ENCODE measurements at places on chromosomes 4 and X.

DNA sequence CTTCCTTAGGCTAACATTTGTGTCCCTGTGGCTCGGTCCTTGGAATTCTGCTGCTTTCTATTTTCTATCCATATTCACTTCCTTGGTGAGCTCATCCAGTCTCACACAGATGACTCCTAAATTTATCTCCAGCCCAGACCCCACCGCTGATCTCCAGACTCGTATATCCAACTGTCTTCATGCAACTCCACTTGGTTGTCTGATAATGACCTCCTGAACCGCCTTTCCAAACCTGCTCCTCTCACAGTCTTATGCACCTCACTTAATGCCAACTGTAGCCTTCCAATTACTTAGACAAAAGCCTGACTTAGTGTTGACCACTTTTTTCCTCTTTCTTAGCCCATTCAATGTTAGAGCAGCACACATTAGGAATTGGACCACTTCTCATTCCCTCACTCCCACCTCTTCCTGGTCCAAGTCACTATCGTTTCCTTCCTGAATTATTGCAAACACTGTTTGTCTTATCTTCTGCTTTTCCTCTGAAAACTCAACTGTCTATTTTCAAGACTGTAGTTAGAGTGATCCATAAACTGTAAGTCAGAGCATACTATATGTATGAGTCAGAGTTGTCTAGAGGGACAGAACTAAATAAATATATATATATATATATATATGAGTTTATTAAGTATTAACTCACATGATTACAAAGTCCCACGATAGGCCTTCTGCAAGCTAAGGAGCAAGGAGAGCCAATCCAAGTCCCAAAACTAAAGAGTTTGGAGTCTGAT is 292.5 kb downstream of the UNC5C start:
- no peak for DNase-seq

- DNase-seq: no peak
Observed at GRCh38 chrX:47460561-47460960, 22.5 kb downstream of the ZNF41 start.

GRCh38 chrX:14843666-14844065 is 29.2 kb downstream of the FANCB start:
- DNase-seq: no peak

- DNase-seq: no peak
Observed at GRCh38 chr4:8727131-8727530, 134.6 kb downstream of the CPZ start.

GRCh38 chr4:21991562-21991961 is 43.0 kb upstream of the KCNIP4 start:
- no peak for DNase-seq

- DNase-seq: no peak
Observed at GRCh38 chr4:40514497-40514951, 115.1 kb downstream of the RBM47 start.

DNA sequence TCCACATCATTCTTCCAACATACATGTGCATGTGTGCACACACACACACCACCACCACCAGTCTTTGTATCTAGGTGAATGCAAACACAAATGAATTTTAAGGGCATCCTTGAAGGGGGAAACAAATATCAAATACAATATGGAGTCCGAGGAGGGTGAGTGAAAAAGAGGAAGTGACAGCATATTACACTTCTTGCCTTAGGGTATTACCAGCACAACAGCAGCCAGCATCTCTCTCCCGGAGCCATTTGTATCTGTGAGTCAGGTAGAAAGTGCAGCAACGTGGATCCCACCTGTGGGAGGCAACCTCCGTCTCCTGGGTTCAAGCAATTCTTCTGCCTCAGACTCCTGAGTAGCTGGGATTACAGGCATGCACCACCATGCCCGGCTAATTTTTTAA is 483.2 kb downstream of the SMARCA1 start:
- DNase-seq: no peak

GRCh38 chrX:47958761-47959342 is 44.9 kb downstream of the ZNF182 start:
- peak; percentile 1 for DNase-seq

DNA sequence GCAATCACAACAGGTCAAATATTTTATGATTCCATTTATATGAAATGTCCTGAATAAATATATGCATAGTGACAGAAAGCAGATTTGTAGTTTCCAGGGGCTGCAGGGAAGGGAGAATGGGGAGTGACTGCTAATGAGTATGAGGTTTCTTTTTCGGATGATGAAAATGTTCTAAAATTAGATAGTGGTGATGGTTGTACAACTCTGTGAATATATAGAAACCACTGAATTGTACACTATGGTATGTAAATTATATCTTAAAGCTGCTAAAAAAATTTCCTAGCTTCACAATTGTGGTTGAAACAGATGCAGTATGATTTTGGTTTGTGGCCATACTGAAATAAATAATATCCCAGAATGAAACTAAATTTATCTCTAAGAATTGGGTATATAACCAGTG is 12.9 kb upstream of the IL2 start:
- DNase-seq: no peak

DNA sequence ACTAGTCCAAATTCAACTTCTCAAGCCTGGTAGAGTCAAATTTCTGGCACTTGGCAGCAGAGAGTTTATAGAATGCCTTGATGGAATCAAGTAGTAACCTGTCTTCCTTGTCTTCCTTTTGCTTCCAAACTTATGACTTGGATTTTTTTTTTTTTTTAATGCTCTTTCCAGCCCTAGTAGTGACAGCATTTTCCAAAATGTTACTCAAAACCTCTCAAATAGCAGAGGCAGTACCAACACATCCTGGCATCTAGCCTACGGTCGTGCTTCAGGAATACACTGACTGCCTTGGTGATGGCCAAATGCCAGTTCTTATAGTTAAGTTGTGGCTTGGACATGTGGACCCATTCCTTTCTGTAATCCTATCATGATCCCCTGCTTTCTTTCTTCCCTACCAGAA is 46.0 kb downstream of the GALNT7 start:
- DNase-seq: no peak

Measured in GDM1 (cell line).